T follicular helper cell (primary cell): ENCODE measurements at places on chromosomes 5 and 9.

- DNase-seq = no peak
Measured at GRCh38 chr5:148471379-148471778, 87.6 kb downstream of the FBXO38 start.

DNA sequence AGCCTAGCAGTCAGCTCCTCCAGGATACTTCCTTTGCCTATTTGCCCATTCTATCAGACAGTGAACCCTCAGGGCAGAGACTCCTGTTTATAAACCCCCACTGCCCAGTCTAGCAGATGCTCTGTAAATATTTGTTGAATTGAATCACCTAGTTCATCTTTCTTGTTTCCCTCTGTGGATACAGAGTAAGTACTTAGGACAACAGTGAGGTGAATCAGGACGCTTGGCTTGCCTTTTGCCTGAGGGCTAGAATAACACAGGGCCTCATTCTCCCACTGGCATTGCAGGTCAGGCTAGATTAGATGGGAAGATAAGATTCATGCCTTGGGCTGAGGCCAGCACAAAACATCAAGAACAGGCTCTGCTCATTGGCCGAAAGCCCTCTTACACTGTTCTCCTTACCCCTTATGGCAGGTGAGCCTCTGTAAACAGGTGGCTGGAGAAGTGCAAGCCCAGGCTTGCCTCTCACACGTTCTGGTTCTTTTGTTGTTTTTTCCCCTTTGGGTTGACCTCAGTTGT lies 22.2 kb downstream of the TNFSF8 start:
- DNase-seq = no peak

- DNase-seq = no peak
Measured at GRCh38 chr9:95306819-95307218, 10.7 kb downstream of the FANCC start.

DNA sequence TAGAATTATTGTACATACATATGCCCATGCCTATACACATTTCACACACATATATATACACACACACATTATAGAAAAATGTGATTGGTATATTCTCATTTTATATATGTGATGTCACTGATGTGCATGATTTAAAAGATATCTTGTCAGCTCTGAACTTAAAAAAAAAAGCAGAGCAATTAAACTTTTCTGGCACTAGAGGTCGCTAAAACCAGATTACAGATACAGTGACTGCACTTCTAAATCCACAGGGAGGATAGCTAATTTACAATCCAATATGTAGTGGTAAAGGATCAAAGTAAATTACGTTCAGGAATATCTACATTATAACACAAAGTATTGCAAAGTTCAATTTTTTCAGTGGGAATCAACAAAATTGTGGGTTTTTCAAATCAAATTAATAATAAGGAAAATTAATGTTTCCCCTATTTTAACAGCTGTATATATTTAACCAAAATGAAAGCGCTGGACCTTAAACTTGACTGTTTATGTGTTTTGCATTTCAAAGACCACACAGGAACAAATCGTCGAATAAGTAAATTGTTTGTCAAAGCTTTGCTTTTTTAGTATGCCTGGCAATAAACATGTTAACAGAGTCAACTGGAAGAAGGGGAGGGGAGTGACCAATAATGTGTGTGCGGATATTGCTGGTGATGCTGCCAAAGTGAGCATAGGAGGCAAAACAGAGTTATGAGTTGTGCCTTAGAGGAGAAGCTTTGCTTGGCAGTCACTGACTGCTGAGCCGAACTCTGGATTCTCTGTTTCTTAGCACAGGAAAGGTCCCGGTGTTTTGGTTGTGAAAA lies 1201.4 kb upstream of the C9orf72 start:
- no peak for DNase-seq

DNA sequence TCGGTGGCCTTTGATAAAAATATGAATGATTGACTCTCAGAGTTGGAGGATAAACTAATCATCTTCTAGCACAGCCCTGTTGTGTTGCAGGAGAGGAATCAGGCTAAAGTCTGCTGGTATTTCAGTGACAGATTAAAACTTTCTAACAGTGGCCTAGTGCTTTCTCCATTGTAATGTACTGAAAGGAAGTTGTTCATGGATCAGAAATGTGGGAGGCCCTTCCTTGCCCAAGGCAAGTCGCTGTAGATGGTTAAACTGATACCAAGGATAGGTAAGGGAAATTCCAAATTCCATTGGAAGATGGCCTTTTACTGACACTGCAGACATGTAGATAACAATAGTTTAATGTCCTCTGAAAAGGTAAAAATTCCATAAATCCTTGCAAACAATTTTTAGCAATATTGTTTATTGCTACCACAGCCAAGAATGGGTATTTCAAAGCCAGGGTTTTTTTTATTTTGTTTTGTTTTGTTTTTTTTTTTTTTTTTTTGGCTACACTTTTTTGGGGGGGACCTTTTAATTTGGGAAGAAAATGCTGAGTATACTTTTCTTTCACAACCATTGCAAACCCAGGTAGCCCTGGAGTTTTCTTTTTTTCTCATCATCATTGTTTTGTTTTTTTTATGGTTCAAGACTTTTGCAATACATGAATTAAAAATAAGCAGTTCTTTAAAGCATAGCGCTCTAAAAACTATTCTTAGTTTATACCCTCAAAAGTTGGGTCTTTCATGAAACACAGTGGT lies 35.5 kb downstream of the WDR36 start:
- DNase-seq = no peak

GRCh38 chr5:59003124-59003523 lies 420.2 kb downstream of the RAB3C start:
- no peak for DNase-seq

GRCh38 chr9:77440057-77440456 lies 208.1 kb downstream of the GNA14 start:
- DNase-seq = no peak

DNA sequence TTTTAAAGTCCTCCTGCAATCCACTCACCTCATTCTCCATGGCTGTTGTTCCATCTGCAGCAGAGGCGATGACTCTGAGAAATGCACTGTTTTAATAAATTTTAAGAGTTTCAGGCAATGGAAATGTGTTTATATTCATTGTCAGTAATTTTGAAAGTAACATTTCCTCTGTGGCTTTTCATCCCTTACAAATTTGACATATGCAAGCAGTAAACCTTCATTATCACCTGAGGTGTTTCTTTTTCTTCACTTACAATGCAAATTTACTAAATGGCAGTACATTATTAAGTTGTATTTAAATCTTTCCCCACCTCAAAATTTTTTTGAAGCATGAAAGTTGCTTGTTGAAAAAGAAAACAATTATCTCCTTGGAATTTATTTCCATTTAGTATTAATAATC lies 136.9 kb downstream of the DIRAS2 start:
- DNase-seq = no peak

GRCh38 chr5:124614836-124615385 lies 131.5 kb downstream of the ZNF608 start:
- DNase-seq = no peak

DNA sequence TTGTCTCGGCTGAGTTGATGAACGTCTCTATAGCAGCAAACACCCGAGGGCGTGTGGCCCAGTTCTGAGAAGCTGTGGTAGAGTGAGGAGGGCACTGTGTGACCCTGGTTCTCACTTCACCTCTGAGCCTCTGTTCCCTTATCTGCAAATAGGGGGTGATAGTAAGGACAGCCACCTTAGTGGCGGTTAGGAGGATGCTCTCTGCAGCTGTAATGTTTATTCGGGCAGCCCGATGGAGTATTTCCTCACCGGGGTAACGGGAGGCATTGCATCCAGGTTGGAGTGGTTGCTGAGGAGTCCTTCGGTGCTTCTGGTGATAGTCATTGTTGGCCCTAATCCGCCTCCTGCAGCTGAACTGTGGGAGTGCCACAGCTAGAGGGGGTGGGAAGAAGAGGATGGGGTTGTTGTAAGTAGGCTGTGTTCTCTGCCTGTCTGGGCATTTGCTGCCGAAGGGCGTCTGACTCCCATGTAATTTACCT lies 13.9 kb downstream of the PRRC2B start:
- peak; percentile 37 for DNase-seq

- DNase-seq = no peak
Measured at GRCh38 chr9:70043689-70044489, at the start of gene MAMDC2. Gene MAMDC2 (plus strand): TSS chr9:70043848. CDS start chr9:70044198, 350 bp downstream.

GRCh38 chr9:87592554-87593358 lies 95.1 kb downstream of the DAPK1 start:
- DNase-seq = no peak

GRCh38 chr9:114291064-114291474 lies 31.8 kb upstream of the ORM1 start:
- peak; percentile 52 for DNase-seq

- DNase-seq = no peak
Measured at GRCh38 chr5:170791325-170791954, 7.9 kb downstream of the GABRP start.

DNA sequence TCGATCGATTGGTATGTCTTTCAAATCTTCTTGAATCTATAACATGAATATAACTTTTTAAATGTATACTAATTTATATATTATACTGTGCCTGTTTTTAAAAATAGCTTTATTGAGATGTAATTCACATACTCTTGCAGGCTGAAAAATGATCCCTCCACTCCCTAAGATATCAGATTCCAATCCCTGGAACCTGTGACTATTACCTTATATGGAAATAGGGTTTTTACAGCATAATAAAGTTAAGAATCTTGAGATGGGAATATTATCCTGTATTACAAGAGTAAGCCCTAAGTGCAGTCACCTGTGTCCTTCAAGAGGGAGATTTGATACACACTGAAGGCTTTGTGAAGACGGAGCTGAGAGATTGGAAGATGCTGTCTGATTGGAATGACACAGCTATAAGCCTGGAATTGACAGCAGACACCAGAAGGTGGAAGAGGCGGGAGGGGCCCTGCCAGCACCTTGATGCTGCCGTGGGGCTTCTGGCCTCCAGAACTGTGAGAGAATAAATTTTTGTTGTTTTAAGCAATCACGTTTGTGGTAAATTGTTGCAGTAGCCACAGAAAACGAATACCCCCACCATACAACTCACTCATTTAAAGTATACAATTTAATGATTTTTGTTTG lies 161.3 kb downstream of the RMI1 start:
- DNase-seq = no peak

DNA sequence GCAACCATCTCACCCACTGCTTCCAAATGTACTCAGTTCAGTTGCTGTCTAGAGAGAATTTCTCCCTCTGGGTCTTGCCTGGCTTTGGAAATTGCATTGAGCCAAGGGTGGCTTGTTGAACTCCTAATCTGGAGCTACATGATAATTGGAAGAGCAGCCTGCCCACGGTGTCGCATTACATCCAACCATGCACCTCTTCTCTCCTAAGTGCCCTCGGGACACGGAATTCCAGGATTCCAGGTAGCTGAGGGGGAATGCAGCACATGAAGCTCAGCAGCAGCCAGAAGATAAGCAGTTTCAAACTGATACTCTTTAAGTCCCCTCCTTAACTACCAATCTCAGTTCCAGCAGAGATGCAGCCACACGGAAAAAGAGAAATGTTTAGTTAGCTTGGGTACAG lies 509.4 kb upstream of the KLF4 start:
- DNase-seq = no peak

DNA sequence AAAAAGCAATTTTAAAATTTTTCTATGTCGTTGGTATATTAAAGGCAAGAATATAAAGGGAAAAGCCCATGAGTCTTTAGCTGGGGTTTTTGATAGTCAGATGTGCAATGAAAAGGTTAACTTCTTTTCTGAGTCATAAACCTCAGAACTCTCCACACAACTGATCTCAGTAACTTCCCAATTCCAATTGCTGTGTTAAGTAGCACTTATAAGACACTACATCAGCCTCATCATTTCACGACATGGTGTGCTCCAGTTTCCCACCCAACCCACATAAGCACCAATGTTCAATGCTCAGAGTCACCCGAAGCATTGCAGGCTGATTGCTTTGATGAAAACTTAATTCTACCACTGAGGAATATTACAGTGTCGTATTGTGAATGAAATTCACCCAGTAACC lies 155.8 kb downstream of the TSSK1B start:
- DNase-seq = no peak

GRCh38 chr9:135291165-135291564 lies 188.4 kb upstream of the PPP1R26 start:
- DNase-seq = no peak
